ENCODE measurements at places on chromosomes 1 and 21.

GRCh38 chr1:41874151-41874719, 44.5 kb downstream of the HIVEP3 start:
- DNase-seq, result no peak

DNA sequence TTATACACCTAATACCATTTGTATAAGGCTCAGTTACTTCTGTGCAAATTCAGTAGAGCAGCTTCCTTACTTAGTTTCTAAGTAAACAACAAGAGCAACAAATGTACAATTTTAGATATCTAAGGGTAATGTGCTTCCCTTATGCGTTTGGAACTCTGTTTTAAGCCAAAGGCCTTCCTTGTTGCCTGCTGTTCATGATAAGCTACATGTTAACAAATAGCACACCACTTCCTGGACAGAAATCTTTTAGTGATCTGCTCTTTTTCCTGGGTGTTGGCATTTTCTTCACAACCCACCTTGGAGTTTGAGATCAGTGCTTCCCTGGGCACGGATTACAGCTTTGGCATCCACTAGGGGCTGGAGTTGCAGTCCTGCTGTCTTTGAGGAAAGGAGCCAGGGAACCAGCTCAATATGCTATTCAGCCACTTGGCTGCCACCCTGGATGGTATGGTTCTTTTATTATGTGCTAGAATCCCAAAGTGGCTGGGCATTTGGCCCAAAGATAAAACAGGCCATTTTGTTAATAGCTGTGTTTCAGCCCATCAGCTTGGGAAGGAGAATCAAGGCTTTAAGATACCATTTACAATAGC, 55.6 kb upstream of the ADAR start:
- DNase-seq, result no peak

- no peak for DNase-seq
Observed at GRCh38 chr1:77975386-77975785, 3.5 kb downstream of the FUBP1 start.

DNA sequence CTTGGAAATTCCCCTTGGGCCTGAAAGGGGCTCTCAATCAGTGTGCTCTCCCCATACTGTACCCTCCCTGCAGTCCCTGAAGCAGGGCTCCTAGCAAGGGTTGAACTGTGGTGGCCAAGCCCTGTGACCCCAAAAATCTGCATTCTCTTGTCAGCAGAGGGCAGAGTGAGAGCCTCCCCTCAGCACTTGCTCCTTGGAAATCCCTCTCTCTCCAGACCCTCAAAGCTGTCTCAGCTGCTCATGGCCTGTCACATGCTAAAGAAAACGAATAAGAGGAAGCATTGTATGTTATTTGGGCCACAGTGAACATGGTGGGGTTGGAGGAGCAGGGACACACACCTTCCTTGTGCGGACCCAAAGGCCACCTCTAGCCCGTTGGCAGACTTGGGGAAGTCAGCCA, 47.2 kb upstream of the SYNC start:
- no peak for DNase-seq

DNA sequence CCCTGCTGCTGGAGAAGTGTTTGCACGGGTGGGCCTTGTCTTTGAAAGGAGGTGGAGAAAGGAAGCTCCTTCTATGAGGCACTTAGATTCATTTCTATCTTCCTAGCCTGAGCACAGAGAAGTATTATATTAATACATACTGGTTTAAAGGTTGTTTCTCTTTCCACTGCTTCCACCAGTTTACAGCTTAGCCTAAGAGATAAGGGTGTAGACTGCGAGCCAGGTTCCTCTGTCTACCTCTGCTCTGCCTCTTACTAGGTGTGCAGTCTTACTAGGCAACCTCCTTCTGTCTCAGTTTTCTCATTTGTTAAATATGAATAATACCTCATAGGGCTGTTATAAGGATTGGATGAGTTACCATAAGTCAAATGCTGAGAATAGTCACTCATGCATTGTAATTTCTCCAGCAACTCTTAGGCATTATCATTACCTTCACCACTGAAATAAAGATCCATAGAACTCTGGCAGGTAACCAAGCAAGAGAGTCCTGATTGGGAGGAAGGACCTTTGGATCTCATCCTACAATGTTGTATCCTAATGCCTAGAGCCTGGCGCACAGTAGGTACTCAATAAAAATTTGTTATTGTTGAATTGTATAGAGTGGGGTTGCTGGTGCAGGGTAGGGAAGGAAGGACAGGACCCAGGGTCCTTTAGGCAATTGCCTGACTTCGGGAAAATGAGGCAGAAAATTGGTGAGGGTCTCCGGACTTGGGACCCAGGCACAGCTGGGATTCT, 95.1 kb downstream of the TBX19 start:
- DNase-seq, result no peak

- DNase-seq, result no peak
Observed at GRCh38 chr1:160888926-160889325, 3.9 kb upstream of the ITLN1 start.

DNA sequence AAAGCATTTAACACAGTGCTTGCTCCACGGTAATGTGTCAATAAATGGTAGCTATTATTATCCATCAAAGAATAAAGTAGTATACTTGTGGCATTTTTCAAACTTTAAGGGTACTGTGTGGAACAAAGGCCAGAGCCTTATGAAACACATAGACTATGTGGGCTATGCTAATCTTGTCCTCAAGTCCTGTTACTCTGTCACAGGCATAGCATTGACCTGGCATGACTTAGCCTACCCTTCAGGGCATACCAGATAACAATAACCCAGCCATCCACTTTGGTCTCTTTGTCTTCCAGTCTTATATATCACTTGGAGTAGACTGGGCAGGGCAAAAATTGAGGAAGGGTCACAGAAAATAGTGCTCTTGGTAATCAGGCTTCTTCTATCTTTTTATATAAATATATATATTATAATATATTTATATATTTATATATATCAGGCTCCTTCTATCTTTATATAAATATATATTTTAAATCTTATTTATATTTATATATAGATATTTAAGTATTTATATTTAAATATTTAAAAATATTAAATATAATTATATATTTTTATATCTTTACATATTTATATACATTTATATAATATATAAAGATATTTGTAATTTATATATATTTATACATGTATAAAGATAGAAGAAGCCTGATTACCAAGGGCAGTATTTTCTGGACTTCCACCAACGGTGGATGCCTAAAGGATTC, 66.1 kb upstream of the CNN3 start:
- no peak for DNase-seq

- DNase-seq, result no peak
Observed at GRCh38 chr1:228321895-228322294, 84.7 kb downstream of the TRIM11 start.

DNA sequence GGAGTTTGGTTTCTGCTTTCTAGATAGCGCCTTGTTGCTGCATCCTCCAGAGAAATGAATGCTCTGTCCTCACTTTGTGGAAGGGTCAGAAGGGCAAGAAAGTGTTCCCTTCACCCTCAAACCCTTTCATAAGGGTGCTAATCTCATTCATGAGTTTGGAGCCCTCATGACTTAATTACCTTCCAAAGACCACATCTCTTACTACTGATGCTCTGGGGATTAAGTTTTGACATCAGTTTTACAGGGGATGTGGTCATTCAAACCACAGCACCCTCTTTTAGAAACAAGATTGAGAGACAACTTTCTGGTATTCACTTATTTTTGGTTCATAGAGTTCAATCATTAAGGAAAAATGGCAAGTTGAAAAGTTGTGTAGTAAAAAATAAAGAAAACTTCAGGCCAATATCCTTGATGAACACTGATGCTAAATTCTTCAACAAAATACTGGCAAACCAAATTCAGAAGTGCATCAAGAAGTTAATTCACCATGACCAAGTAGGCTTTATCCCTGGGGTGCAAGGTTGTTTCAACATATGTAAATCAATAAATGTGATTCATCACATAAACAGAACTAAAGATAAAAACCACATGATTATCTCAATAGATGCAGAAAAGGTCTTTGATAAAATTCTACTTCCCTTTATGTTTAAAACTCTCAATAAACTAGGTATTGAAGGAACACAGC, 442.1 kb downstream of the PTBP2 start:
- DNase-seq, result no peak

GRCh38 chr1:91680556-91681155, 180.0 kb downstream of the CDC7 start:
- DNase-seq, result no peak

DNA sequence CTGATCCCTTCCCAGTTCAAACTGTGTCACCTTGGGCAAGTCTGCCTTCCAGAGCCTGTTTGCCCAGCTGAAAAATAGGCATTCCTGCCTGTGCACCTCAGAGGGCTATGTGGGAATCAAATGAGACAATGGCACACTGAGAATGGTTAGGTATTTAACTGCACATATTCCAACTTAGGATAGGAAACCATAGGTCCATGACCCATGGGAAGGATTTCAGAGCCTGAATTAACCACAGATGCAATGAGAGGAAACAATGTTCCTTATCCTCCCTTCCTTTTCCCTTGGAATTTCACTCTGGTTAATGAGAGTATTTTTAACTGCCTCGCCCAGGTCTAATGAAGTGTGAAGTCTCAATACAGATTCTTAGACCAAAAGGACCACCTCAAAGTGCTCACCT, 12.7 kb downstream of the PAFAH2 start:
- no peak for DNase-seq

GRCh38 chr1:213162338-213162737, 111.3 kb downstream of the RPS6KC1 start:
- DNase-seq, result peak; percentile 48

DNA sequence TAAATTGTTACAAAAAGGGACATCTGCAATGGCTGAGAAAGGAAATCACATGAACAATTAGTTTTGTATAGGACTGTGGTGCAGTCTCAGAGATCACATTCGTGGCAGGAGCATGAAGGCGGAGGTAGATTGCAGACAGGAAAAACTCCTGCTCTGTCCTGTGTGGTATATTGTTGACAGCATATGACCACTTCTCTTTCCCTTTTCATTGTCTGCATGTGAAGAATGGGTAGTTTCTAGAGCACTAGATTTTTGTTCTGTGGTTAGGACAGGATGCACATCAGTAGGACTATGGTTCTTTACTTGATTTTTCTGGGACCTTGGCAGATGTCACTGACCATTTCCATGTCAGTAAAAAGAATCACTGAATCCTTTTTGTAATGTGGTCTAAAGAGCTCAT, 625.9 kb upstream of the PKN2 start:
- DNase-seq, result no peak

DNA sequence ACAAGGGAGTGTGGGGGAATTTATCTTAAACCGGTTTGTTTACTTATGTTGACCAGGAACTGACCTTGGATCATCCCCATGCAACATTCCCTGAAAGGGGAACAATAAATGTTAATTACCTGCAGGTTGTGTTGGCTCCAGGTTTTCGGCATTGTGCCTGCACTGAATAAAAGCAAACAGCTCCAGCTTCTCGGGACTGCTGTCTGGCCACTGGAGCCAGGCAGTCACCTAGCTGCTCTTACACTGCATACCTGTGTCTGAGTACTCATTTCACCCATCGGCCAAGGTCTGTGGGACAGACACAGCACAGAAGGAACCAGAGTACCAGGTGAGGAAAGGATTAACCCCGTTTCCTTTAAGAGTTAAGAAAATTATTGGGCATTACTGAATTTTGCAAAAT, 32.7 kb upstream of the CTBS start:
- no peak for DNase-seq

- DNase-seq, result no peak
Observed at GRCh38 chr21:33058957-33059356, 11.0 kb upstream of the OLIG1 start.

GRCh38 chr1:4267381-4268261, 367.5 kb upstream of the C1orf174 start:
- DNase-seq, result no peak

- DNase-seq, result no peak
Observed at GRCh38 chr21:41843584-41843983, 35.6 kb downstream of the PRDM15 start.

GRCh38 chr1:81699234-81699633, 101.5 kb upstream of the ADGRL2 start:
- DNase-seq, result no peak

GRCh38 chr1:189312499-189312898, 1165.2 kb downstream of the BRINP3 start:
- DNase-seq, result no peak

- DNase-seq, result no peak
Observed at GRCh38 chr1:5513846-5514526, 478.2 kb downstream of the NPHP4 start.

DNA sequence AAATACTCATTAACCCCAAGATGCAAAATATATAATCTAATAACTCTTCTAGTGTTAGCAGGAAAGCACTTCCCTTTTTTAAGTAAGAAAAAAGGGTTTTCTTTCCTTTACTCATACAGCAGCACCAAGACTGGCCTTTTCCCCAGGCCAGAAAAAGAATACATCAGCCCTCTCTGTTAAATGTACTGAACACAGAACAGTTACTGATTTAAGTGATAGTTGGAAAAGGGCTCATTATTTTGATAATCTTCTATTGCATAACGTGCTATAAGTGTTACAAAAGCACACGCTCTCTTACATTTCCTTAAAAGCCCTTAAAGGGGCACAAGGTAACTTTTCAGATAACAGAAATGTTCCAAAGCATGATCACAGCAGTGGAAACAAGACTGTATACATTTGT, 142.9 kb downstream of the TIAM1 start:
- no peak for DNase-seq

DNA sequence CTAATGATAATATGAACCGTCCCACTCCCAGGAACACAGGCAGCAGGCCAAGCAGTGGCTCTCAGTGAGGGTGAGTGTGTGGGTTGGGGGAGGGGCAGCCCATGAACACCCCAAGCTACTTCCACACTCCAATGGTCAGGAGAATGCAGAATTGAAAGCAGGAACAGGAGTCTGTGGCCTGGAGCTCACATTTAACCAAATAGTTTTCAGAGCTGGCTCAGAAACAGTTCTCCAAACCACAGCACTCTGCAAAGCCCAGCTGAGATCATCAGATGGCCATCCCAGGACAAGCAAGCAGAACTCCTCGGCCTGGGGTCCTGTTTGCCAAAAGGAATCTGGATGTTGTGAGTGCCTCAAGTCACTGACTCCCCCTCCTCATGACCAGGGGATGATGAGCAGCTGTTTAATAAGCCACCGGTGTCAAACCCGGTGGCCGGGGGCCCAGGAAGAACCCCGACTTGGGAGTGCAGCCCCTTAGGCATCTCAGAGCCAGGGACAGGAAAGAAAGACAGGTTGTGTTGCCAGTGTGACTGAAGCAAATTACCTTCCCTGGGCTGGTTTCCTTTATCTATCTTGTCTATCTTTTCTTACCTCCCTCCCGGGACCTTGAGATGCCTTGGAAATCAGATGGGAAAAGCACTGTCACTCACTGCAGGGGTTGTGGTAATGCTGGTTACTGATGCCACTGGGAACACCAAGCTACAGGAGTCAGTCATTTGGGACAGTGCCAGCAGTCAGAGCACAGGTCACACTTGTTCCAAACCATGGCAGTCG, 20.4 kb downstream of the DEGS1 start:
- DNase-seq, result peak; percentile 43

Data from left cardiac atrium (tissue), 4 donors.